Fibroblast of mammary gland (primary cell): ENCODE measurements at places on chromosomes 3 and 15.
A peak's percentile ranks its signal among the peaks of the same experiment; 100 is the strongest.

DNA sequence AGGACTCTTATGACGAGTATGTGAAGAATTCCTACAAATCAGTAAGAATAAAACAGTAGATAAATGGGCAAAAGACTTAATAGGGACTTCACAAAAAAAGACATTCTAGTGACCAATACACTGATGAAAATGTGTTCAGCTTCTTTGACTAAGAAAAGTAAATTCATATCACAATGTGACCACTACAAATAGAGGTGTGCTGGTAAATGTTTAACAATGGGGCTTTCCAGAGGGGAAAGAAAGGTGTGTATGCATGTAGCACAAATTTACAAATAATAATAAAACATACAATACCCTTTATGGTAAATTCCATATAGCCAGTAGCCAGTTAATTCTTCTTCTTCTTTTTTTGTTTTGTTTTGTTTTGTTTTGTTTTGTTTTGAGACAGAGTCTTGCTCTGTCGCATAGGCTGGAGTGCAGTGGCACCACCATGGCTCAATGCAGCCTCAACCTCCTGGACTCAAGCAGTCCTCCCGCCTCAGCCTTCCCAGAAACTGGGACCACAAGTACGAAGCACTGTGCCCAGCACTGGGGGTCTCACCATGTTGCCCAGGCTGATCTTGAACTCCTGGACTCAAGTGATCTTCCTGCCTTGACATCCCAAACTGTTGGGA lies 17.5 kb upstream of the NMD3 start:
- DNase-seq = no peak

GRCh38 chr15:59259137-59259943 lies 52.7 kb downstream of the LDHAL6B start:
- no peak for DNase-seq

DNA sequence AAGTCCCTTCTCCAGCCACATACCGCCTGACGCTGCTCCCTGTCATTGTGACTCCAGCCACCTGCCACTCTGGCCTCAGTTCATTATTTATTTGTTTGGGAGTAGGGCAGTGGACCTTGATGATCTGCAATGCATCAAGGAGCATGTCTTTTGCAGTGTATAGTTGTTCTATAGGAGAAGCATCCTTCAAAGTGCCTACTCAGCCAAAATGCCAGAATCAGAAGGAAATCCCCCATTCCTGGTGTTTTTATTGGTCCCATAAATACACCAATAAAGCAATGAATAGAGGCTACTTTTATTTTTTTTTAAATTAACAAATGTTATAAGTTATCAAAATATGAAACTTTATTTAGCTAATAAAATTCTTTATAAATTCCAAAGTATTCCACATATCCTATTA lies 123.8 kb upstream of the NSMCE3 start:
- DNase-seq = no peak

DNA sequence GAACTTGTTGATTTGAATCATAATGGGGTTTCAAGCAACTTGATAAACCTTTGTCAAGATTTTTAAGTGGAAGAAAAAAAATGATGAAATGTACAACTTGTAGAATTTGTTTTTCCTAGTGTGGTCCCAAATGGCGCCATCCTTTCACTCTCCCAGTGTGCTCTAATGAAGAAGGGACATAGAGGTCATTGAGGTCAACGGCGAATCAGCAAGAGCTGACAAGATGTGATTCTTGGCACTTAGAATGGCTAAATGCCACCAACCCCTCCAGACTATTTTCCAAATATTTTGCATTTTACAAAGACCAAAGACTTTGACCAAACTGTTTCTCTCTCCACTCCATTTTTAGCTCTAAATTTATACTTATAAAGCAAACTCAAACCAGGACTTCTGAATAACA lies 320.2 kb upstream of the MME start:
- DNase-seq = peak; percentile 31

- no peak for DNase-seq
Observed at GRCh38 chr3:68060191-68060590, 405.8 kb upstream of the SUCLG2 start.

DNA sequence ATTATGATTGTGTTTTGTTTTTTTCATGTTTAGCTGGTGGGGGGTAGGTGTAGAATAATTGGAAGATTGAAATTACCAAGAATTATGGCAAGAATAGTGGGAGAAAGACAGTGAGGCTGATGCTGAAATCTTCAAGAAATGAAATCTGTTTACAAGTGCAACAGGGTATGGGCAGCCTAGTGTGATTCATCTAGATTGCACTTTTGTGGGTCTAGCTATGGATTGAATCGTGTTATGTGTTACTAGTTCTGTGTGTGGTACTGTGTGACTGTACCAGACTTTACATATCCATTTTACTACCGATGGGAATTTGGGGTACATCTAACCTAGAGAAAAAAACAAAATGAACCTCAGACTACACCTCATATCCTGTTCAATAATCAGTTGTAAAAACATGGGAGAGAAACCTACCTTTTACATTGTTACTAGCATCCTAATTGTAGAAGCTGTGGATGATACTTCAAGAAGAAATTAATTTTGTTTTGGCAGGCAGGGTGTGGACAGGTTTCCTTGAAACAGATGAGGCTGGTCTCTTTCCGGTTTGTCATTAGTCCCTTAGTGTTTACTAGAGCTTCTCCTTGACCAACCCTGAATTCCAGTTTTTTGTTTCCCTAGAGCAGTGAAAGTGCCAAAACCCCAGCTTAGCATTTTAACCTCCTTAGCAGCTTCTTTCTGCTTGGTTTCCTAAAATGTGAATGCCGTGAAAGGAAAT lies 47.9 kb downstream of the OPA1 start:
- peak; percentile 42 for DNase-seq

DNA sequence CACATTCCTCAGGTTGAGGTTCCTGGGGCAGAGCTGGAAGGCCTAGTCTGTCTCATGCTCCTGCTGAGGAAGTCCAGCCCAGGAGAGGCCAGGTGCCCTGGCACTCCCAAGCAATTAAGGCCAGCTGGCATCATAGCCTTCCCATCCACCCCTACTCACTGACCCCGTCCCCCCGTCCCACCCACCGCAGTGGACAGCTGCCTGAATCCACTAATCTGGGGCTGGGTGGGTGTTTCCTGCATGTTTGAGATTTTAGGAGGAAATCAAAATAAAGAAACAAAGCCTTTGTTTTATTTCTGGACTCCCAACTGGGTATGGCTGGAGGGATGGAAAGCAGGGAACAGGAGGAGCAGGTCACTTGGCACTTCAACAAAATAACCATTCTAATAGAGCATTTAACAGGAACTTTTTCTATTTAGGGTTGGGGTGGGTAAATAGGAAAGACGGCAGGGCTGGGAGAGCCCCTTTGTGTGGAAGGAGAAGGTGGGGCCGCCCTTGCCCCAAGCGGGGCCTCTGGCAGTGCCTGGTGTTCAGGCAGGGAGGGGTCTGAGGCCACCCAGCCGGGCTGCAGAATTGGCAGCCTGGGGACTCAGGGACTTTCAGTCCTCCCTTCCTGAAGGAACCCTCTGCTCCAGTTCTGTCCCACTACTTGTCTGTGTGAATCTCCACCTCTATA lies 8.5 kb downstream of the MRAS start:
- DNase-seq = no peak

- no peak for DNase-seq
Observed at GRCh38 chr15:100922192-100923040, 3.3 kb downstream of the LRRK1 start.

GRCh38 chr15:22902046-22902445 lies 63.6 kb downstream of the NIPA2 start:
- DNase-seq = no peak

- DNase-seq = no peak
Observed at GRCh38 chr3:180093535-180093934, 56.8 kb upstream of the PEX5L start.

DNA sequence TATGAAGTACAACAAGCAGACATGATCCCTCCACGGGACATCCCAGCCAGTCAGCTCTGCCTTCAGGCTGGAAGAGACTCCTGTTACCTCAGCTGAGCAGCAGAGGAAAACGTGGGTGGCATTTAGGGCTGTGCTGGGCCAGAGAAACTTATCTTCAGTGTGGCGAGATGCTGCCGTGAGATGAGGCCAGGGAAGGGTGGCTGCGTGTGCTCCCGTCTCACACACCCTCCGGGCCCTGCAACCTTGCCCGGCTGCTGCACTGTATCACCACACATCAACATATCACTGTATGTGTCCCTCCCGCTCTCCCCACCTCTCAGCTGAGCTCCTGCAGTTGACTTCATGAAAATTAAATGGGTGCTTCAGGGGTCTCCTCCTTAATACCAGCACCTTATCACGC lies 23.4 kb downstream of the BMF start:
- DNase-seq = no peak

DNA sequence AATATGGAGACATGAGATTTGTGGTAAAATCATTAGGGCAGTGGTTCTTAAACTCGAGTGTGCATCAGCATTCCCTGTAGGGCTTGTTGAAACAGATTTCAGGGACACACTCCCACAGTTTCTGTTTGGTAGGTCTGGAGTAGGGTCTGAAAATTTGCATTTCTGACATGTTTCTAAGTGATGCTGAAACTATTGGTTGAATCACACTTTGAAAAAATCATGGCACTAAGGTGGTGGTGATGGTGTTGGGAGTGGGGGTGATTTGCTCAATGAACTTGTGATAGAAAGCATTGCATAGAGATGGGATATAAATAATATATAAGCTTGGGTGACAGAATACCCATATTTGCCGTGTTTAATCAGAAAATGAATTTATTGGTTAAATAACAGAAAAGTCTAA lies 11.3 kb downstream of the MITF start:
- DNase-seq = no peak

DNA sequence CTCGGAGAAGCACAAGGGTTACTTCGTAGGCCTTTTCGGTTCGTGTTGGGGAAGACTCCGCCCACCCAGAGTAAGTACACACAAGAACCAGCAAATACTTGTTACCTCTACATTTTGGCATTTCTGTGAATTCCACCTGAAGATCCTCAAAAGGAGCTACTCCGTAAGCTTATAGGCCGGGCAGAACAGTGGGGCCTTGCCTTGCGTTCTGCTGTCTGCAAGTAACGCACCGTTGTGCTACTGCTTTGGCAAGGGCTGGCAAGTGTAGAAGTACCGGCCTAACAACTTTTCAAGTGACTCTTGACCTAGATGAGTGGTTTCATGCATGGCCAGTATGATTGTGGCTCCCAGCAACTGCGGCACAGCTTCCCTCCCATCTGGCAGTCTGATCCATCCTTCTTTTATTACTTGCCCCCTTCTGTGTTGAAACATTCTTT lies 6.4 kb upstream of the DNAAF4 start:
- DNase-seq = no peak

DNA sequence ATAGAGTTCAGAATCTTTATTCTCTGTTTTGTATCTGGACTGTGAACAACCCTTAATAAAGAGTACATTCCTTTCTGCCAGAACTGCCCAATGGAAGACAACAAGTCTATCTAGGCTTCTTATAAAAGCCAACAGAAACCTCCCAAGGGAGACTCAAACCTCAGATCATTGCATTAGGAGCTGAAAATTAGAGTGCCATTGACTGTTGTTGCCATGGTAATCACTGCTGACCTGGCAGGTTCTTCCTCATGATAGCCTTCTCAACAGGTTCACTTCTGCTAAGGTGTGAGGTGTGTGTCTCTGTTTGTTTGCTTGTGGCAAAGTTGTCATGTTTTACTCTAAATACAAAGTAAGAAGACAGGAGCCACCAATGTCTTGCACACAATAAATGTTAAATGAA lies 79.2 kb downstream of the TMEM108 start:
- no peak for DNase-seq

DNA sequence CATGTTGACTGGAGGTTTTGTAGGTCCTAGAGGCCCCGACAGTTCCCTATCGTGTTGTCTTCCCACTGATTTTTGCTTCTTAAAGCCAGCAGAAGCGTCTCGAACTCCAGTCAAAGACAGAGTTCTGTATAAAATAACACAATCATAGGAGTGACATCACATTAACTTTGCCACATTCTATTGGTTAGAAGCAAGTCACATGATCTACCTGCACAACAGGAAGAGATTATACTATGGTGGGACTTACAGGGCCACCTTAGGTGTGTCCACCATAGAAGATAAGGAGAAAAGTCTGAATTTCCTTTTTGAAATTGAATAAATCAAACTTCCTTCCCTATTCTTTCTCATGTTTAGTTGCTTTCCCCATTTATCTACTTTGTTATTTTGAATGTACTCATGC lies 365.5 kb downstream of the GRM7 start:
- DNase-seq = no peak

GRCh38 chr3:122898298-122898697 lies 103.4 kb downstream of the SLC49A4 start:
- DNase-seq = no peak
